ENCODE measurements at places on chromosomes 7 and 10. TPM values are rescaled to one million over a fixed set of nuclear protein-coding genes. Genes with fewer than 3 reads are reported as not detected.

LIPM gene
- total RNA-seq: not detected

DNA sequence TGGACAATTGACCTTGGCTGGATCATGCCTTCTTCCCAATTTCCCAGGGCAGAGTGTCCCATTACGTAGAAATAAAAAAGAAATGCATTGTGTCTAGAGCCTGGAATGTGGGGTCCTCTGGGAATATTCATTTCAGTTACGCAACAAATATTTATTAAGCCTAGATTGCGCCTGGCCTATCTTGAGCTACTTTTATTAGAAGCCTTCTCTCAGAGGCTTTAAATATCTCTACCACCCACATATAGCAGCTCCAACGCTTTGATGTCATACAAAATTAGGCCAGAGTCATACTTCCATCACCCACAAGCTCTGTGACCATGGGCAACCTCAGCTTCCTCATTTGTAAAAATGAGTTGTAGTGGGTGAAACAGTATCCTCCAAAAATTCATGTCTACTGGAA is 24.9 kb upstream of the CARD11 start:
- H3K4me1 ChIP-seq: peaks cover 67% of the 10 kb centered on the region
- peak; percentile 53 for DNase-seq
- peaks cover 22% of the 10 kb centered on the region for H3K36me3 ChIP-seq
- H3K27ac ChIP-seq: peak overlapping the region; percentile 88

DNA sequence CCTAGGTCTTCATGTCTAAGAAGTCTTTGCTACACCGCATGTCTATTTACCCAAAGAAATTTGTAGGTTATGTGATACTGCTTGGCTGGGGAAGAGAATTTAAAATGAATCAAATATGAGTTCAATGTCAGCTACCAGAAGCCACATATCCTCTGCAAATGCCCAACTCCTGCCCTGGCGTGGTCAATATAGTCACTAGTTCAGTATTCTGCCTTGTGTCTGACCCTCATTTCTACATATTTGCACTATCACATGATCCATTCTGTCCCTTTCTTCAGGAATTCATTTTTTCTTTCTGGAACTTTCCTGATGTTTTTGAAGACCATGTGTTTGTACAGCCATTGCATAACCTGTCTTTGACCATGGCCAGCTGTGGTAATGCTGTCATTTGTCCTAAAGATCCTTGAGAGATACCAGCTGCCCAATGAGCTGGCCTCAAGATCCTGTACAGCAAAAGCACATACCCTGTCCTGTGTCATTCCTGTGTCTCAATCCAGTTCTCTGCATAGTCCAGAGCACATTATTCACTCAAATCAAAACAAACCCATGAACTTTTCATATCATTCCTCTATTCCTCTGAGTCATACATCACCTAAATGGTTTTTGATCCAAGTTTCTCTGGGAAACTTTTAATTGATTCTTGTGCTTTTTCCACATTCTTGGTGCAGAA is 524.5 kb downstream of the PARD3 start:
- no peak overlapping the region for H3K4me3 ChIP-seq
- no peak overlapping the region for H3K27ac ChIP-seq
- H3K4me1 ChIP-seq: no peaks in the 10 kb centered on the region
- H3K27me3 ChIP-seq: peaks cover 14% of the 10 kb centered on the region

FZD8 gene
- total RNA-seq: 0.14 TPM

DNA sequence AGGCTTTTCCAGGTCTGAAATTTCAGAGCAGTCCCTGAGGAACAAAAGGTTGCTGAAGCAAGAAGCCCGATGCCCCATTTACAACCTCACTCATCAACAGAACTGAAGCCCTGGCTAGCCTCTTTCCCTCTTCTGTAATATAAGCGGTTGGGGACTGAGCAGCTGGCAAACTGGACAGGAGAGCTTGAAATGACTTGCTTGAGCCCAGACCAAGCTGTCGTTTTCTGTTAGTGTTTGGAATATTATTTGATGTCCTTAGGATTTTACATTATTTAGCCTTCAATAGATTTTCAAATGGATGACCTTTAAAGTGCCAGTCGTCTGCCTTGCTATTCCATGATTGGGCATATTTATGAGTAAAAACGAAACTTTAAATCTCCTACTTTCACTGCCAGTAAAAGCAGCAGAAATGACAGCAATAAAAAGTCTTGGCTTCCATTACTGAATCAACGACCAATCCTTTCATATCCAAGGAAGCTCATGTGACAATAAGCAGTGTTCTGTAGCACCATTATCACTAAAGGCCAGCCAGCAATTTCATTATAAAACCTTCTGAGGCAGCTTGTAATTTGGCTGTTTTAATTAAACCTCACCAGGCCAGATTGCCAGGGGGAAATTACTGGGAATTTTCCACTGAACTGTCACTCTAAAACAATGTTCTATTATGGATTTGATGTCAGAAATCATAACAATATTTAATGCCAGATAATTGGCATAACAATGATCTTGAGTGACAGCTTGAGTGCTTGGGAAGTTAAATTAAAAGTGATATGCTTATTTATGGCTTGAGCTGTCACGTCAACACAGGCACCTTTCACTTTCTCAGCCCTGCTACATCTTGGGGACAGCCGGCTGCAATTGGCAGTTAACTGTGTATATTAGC is 85.9 kb downstream of the LSMEM1 start:
- DNase-seq: no peak
- no peak overlapping the region for H3K4me3 ChIP-seq
- peaks cover 3% of the 10 kb centered on the region for H3K27me3 ChIP-seq
- H3K36me3 ChIP-seq: no peaks in the 10 kb centered on the region
- no peaks in the 10 kb centered on the region for H3K4me1 ChIP-seq
